NCI-H1694 treated with DMSO at 0.1 percent for 48 hours (cell line): ENCODE measurements at places on chromosomes 4 and X.

GRCh38 chr4:36183232-36183631 is 61.1 kb downstream of the ARAP2 start:
- DNase-seq: no peak

- DNase-seq: no peak
These were observed 15.2 kb upstream of the CLOCK start for GRCh38 chr4:55561889-55562288.

GRCh38 chr4:27214010-27214409 is 353.4 kb downstream of the STIM2 start:
- no peak for DNase-seq

- DNase-seq: no peak
These were observed 47.2 kb downstream of the RAB28 start for GRCh38 chr4:13436962-13437361.

DNA sequence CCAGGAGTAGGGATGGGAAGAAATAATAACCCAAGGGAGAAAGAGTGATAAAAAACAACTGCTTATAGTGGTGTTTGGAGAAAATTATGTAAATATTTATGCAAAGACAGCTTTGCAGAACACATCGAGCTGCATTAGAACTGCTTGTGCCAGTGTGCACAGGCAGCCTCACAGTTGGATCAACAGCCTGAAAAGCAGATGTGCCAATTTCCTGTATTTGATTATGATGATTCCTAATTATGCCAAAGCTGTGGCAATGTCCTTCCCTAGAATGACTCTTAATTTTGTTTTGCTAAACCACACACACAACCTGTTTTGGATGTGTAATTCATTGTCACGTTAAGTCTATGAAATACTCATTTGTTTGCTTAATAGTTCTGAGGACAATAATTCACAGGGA is 30.6 kb upstream of the ANTXR2 start:
- DNase-seq: peak; percentile 58

GRCh38 chr4:3485011-3485791 is 22.1 kb downstream of the DOK7 start:
- DNase-seq: no peak

DNA sequence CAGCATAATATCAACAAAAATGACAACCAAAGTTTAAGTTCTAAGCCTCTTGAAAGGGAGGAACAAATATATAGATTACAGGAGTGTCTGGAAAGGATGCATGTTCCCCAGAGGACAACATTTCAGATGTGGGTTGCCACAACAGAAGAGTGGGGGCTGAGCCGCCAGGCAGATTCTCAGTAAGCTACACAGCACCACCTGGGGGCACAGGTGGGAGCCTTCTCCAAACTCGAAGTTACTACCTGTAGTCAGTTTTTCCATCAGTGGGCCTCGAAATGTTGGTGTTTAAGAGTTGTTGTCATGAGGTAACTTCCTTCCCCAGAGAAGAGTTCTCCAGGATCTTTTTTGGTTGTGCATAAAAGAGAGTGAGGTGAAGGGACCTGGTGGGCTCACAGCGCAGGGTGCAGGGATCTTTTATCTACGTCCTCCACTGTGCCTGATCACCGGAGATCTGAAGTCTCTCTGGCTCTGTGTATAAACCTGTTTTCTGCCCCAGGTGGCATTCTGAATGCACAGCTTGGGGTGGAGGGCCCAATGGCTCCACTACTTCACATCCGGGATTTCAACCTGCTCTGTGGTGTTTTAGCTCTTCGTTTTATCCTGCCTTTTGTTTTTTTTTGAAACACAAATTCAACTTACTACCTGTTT is 58.4 kb upstream of the STS start:
- DNase-seq: no peak

DNA sequence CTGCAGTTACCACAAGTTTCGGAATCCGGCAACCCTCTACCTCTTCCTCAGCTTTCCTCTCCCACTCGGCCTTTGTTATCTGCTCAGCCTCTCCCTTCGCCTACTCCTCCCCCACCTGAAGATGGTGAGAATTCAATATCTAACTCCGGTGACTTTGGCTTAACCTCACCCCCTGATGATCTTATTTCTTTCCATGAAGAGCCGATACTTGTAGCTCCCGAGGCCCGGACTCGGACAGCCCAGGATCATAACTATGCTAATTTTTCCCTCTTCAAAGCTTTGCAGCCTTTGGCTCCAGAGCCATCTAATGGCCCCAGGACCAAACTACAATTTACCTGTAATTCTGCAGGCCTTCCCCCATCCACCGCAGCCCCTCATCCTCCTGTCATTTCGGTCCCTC is 32.0 kb upstream of the MGST2 start:
- DNase-seq: peak; percentile 2

GRCh38 chrX:17067534-17067933 is 121.1 kb downstream of the REPS2 start:
- DNase-seq: no peak

DNA sequence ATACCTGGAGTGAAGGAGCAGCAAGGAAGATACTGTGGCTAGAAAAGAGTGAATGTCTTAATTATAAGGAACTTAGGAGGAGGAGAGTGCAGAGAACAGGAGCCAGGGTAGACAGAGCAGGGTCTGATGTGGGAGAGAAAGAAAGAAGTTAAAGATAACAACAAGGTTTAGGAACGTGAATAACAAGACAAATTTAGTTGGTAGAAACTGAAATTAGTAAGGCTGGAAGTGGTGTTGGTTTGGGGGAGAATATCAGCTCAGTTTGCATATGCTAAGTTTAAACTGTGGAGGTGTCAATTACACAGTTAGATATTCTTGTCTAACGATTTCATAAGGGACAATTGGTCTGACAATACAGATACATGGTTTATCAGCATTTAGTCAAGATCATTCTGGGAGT is 1123.7 kb upstream of the PABPC4L start:
- no peak for DNase-seq

- no peak for DNase-seq
These were observed 263.4 kb downstream of the GRIA3 start for GRCh38 chrX:123447506-123447905.

DNA sequence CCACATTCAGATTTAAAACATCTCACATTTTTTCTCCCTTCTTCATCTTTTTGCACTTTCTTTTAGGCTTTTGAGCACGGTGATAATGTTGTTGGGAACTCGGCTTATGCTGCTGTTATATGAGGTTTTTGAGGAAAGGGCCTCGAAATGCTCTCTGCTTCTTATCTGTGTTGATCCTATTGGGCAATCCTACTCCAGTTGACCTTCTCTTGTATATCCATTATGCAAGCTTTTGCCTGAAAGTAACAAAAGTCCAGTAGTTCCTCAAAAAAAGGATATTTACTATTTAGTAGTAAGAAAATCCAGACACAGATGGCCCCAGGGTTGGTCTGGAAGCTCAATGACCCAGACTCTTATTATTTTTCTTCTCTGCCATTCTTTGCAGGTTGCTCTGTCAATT is 57.7 kb upstream of the SPANXB1 start:
- no peak for DNase-seq

- no peak for DNase-seq
These were observed 80.6 kb downstream of the FRYL start for GRCh38 chr4:48699475-48699874.

- DNase-seq: no peak
These were observed 2070.6 kb downstream of the PCDH7 start for GRCh38 chr4:32790803-32791202.

DNA sequence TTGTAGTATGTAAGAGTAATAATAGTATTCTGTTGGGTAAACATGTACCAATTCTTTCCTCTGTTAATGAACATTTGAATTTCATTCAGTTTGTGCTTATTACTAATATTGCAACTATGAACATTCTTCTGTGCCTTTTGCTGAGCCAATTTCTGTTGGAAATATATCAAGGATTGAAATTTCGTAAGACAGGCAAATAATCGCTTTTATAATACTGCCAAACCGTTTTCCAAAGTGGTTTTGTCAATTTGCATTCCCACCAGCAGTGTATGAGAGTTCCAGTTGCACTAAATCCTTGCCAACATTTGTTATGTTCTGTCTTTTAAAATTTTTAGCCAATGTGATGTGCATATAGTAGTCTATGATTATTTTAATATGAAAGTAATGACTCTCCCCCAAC is 38.6 kb downstream of the MAGEB17 start:
- no peak for DNase-seq

GRCh38 chrX:80423744-80424143 is 3.5 kb downstream of the TENT5D start:
- no peak for DNase-seq

GRCh38 chr4:7041801-7042502 is 1.2 kb upstream of the TADA2B start:
- DNase-seq: no peak
